Activated CD4-positive, alpha-beta T cell treated with anti-CD3 and anti-CD28 coated beads for 1 hour (primary cell): ENCODE measurements at places on chromosomes 11 and 22.
A peak's percentile ranks its signal among the peaks of the same experiment; 100 is the strongest.

- no peak for DNase-seq
Measured at GRCh38 chr11:65624931-65625627, 9.5 kb downstream of the PCNX3 start.

GRCh38 chr11:79236541-79236971, 204.3 kb downstream of the TENM4 start:
- DNase-seq = no peak

- no peak for DNase-seq
Measured at GRCh38 chr22:28002181-28002700, 83.2 kb upstream of the PITPNB start.

- no peak for DNase-seq
Measured at GRCh38 chr11:63922673-63923192, 5.8 kb upstream of the RCOR2 start.

DNA sequence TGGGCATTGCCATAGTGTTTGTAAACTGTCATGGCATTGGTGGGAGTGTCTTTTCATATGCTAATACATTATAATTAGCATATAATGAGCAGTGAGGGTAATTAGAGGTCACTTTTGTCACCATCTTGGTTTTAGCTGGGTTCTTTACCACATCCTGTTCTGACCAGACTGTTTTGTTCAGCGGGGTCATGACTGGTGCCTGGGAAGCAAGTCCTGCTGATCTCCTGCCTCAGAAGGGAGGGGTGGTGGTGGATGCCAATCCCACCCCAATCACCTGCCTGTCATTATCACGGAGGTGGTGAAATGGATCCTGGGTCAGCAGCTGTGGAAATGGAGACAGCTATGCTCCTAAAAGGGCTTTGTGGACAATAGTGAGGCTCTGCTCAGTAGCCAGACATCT, 31.2 kb downstream of the IL18 start:
- DNase-seq = no peak

GRCh38 chr22:25902402-25902801, 160.4 kb downstream of the MYO18B start:
- DNase-seq = no peak

DNA sequence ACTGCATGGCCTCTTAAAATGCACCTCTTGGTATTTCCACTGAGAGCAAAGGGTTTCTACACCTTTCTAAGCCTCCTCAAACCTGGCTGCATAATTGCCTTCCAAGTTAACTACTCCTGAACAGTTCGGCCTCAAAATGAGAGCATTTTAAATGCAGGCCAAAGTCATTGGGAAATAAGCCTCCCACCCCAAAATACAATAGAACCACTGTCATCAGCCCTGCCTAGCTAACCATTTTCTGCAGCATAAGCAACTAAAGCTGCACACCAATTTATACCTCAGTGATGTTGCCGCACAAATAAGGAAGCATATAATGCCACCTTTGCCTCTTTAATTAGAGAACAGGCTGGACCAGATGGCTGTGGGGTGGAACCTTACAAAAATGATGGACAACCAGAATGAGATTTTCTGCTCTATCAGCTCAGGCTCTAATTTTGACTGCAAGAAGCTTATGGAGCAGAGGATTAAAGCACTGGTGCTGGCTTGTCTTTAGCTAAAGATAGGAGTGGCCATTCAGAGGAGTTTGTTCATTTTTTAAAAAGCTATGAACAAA, 4.3 kb downstream of the TOB2 start:
- no peak for DNase-seq

DNA sequence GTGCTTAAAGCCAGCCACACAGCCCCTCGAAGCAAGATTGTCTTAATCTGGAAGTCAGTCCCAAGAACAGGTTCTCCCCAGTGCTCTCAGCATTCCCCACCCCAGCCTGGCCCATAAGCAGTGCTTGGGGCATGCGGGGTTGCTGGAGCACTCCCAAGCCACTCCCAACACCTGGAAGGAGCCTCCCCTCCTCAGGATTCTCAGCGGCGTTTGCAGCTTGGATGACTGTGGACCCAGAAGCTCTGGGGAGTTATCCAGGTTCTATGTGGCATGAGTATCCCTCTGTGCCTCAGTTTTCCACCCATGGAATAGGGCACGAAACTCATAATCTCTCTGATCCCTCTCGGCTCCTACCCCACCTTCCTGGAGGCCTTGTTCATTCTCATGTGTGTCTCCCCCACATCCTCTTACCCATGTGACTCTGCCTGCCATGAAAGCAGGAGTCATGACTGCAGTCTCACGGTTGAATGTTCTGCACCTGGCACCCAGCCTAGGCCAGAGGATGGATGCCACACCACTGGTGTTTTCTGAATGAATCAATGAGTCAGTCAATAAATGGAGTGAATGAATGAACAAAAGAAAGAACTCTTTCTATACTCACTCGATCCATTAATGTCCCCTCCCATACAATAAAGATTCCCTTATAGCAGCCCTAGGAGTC, 33.4 kb upstream of the WNT7B start:
- no peak for DNase-seq

GRCh38 chr11:131868629-131869507, 498.5 kb downstream of the NTM start:
- DNase-seq = no peak

- DNase-seq = no peak
Measured at GRCh38 chr11:96396637-96397036, 6.8 kb downstream of the JRKL start.

- no peak for DNase-seq
Measured at GRCh38 chr11:48063424-48063978, 83.1 kb downstream of the PTPRJ start.

- no peak for DNase-seq
Measured at GRCh38 chr22:25941365-25941960, 199.5 kb downstream of the MYO18B start.

- DNase-seq = no peak
Measured at GRCh38 chr22:36507518-36508010, 724 bp upstream of the FOXRED2 start.

DNA sequence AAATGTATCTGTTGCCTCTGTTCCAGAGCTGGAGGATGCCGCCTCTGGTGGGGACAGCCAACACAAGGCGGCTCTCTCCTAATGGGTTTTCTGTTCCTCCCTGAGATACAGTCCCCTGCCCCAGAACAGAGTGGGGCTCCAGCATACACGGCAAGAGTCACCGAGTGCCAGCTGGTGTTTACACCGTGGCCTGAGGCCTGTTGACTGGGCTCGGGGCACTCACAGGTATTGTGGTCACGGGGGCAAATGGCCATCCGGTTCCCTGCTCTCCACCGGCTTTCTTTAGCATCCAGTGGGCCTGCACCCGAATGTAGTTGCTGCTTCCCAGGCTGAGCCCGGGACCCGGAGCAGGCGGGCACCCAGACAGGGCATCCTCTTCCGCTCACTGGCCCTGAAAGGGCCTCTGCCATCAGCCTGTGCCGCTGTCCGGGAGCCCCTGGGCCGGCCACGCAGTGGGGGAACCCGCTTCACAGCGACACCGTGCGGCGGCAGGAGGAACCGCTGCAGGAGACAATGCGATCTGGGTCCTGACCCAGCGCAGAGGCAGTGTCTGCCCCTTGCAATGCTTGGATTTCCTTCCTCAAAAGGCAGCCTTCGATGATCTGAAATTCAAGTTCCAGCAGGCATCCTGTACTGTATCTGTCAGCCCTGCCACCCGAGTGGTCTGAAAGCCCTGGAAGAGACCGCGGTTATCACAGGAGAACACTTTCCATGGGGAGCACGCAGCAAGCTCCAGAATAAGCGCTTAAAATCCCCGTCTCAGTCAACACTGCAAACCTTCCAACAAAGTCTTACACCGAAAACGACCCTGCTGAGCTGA, 859 bp upstream of the KRTAP5-5 start:
- DNase-seq = peak; percentile 31

DNA sequence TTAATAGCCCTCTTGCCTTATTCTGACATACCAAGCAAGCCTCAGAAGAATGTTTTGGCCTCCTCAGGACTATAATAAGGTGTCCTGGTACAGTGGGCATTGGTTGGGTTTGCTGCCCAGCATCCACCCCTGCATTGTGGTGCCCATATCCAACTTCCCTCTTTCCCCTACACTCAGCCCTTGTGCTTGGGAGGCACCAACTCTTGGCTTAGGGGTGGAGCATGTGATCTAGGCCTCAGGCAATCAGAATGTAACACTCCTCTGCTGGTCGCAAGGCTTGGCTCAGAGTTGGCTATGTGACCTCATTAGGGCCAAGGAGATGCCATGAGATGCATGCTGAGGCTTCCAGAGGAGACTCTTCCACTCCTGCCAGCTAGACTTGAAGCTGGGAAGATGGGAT, 123.0 kb downstream of the CSNK2A3 start:
- no peak for DNase-seq

DNA sequence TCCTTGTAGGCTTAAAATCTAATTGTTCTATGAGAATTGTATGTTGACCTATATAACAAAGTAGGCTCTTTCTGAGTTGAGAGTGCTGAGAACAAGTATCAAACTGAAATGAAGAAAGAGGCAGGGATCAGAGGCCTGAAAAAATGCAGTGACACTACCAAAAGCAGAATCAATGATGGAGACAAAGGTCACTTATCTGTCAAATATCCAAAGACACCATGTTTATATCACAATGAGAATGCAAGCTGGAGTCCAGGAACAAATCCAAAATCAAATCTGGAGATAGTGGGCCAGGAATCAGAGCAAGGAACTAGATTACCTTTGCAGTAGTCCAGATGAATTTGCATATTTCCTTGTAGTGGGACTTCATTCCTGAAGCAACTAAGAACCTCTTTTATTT, 377.7 kb downstream of the DLG2 start:
- DNase-seq = no peak

DNA sequence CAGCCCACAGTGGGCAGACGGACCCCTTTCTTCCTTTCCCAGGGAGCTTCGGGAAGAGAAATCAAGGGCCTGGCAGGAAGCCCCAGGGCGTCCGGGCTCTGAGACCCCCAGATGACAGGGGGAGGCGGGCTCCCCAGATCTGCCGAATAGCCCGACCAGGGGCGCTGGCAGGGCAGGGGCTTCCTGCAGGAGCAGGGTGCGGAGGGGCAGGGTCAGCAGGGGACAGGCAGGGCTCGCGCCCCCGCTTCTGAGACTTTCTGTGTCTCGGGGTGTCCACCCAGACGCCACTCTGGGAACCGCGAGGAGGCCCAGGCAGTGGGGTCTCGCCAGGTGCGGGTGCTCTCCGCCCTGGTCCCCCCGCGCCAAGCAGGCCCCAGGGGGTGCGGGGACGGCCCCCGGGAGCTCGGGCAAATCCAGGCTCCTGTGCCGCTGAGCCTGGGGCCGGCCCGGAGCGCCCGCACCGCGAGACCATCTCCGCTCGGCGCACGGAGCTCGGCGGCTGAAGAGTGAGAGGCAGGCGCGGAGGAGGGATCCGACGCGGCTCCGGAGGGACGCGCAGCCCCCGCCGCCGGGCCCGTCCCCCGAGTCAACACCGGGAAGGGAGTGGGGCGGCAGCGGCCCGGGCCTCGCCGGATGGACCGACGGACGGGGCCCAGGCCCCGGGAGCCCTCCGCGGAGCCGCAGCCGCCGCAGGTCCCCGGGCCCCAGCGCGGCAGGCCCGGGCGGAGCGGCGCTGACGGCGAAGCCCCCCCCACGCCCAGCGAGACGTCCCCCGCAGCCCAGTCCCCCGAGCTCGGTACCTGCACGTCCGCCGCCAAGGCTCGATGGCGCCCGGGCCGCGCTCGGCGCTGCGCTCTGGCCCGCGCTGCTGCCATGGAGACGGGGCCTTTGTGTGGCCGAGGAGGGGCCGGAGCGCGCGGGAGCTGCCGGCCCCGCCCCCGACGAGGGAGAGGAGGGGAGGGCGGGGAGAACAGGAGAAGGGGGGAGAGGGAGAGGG, at the start of gene PLXNB2:
Gene PLXNB2 (minus strand): TSS at position 894 of the 997 bp plus-strand sequence. CDS start 17,062 bp downstream, outside the sequence.
- DNase-seq = no peak

DNA sequence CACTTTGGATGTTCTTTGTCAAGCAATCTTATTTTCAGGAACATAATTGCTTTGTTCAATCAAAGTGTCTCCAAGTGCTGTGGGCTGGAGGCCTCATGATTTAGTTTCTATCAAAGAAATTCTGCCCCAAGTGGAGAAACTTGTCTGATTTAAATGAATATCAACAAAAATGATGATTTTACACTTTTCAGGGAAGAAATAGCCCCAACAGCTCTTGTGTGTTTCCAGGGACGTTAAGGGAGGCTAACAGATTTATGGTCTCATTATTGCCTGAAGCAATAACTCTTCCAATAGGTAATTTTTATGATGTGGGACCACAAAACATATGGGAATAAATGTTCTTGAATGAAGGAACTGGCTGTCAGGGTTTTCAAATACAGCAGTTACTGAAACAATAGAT, 699.1 kb downstream of the FAM181B start:
- no peak for DNase-seq

- DNase-seq = no peak
Measured at GRCh38 chr11:118878163-118878563, 5.5 kb upstream of the CXCR5 start.

- DNase-seq = no peak
Measured at GRCh38 chr22:42682113-42682851, 33.1 kb upstream of the CYB5R3 start.

GRCh38 chr11:66080055-66080817, 10.2 kb downstream of the PACS1 start:
- peak; percentile 63 for DNase-seq

DNA sequence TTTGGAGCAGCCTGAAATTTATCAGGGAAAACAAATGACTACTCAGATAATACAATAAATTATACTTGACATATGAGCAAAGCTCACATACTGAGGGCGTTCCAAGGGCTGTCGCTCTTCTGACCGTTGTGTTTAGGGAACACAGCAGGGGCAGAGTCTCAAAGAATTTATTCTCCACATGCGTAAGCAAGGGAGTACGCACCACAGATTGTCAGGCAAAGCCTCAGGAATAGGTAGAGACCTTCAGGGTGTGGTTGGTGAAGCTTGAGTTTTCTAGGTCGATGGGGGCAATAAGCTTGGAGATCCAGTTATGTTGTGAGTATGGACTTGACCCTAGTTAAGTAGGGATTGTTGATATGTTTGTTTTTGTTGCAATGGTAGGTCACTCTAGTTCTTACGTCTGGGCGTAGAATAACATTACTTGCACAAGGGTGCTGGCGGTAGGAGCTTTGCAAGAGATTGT, 830 bp downstream of the ACAT1 start:
- no peak for DNase-seq

DNA sequence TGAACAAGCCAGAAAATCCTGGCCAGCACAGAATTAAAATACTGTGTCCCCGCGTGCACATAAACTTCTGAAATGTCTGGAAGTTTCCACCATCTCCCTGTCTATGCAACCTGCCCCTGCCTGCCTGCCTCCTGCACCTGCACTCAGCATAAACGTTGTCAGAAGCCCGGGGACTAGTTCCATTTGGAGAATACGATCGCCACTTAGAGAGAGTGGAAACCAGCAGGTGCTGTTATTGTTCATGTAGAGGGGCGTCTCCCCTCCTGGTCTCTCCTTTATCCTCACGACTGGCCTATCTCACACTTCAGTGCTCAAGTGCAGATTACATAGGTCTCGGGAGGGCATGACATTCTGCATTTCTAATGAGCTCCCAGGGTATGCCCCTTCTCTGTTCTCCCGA, 35.6 kb downstream of the MPPED1 start:
- no peak for DNase-seq

- DNase-seq = no peak
Measured at GRCh38 chr11:66567787-66568123, 651 bp downstream of the CTSF start.

- DNase-seq = no peak
Measured at GRCh38 chr11:2943711-2944118, 14.5 kb upstream of the PHLDA2 start.

- DNase-seq = no peak
Measured at GRCh38 chr22:24190596-24191208, 9.4 kb downstream of the SUSD2 start.
